ENCODE measurements at places on chromosomes 2 and 18.

DNA sequence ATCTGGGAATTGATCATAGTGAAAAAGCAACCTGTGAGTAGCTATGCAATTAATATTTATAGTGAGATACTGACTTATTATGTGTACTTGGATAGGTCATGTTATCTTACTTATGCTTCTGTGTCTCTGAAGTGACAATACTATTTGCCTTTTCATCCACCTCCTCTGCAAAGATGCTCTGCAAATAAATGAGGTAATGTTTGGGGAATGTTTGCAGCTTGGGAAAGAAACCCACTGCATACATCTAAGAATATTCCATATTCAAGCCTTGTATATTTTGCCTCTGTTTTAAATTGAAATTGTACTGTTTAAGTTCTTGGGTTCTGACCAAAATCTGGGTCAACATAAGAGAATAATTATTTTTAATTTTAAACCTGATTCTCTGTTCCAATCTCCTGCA, 217.4 kb upstream of the DTNA start:
- no peak for DNase-seq

DNA sequence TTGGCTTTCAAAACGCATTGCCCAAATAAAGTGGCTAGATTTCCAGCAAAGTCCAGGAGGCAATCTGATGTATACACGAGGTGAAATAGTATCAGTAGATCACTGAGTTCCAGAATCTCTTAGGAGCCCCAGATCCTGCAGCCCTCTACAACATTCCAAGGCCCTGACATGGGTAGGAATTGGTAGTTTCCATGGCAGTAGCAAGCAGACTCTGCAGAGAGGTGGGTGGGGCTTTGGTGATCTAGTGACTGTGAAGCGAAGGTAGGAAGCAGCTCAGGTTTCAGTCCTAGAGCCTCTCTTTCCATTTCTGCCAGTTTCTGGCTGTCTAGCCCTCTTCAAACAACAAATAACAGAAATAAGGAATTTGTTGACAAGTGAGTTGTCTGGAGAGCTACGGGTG, 13.8 kb upstream of the SGPP2 start:
- DNase-seq, result no peak

DNA sequence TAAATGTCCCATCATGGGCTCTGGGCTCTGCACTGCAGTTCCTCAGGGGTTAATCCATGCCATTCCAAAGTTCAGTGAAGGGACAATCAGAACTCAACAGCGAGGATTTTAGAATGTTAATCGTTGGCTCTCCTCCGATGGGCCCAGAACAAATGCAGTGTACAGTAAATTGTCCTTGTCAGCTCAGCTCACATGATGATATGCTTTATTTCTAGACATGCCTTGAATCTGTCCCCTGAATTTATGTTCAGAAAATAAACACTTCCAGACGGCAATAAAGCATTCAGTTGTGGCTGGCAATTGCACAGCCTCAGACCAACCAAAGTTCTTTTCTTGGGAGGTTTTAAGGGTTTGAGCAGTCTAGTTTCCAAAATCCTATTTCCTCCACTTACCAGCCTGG, 981.2 kb downstream of the BCL11A start:
- no peak for DNase-seq

GRCh38 chr2:2698182-2699120, 367.4 kb upstream of the MYT1L start:
- peak; percentile 59 for DNase-seq

DNA sequence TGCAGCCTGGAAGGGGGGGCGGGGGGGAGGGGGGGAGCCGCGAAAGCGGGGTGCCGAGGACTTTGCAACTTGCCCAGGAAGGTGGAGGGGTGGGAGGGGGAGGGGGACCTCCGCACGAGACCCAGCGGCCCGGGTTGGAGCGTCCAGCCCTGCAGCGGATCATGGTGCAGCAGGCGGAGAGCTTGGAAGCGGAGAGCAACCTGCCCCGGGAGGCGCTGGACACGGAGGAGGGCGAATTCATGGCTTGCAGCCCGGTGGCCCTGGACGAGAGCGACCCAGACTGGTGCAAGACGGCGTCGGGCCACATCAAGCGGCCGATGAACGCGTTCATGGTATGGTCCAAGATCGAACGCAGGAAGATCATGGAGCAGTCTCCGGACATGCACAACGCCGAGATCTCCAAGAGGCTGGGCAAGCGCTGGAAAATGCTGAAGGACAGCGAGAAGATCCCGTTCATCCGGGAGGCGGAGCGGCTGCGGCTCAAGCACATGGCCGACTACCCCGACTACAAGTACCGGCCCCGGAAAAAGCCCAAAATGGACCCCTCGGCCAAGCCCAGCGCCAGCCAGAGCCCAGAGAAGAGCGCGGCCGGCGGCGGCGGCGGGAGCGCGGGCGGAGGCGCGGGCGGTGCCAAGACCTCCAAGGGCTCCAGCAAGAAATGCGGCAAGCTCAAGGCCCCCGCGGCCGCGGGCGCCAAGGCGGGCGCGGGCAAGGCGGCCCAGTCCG, 540 bp downstream of the SOX11 start:
- DNase-seq, result peak; percentile 77

DNA sequence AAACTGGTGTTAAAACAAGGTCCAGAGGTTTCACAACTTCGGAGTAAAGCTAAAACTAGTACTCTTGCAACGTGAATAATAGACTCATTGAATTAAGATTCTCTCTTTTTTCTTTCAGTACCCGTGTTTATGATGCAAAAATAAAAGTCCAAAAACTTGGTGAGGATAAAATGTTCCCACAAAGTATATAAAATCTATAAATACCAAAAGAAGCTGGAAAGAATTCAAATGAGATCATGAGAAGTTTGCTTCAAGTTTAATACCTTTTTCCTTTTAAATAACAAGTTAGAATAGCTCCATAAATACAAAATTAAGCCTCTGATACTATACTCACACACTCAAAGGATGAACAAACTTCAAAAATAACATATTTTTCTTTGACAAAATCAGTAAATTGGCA, 34.0 kb downstream of the METTL4 start:
- no peak for DNase-seq

DNA sequence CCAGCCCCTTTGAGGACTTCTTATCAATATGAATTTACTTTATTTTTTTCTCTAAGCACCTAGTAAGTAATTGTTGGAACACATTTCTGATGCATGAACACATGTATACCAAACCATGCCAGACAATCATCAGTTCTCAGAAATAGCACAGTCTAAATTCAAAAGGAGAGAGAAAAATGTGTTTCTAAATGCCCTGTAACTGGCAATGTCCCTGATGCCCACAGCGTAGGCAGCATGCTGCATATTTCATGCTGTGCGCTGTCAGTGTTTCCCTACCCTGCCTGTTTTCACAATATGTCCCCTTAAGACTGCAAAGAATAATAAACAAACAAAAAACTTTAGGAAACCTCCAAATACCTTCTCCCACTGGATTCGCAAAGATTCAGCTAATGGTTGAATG, 881.0 kb upstream of the CHAC2 start:
- no peak for DNase-seq

DNA sequence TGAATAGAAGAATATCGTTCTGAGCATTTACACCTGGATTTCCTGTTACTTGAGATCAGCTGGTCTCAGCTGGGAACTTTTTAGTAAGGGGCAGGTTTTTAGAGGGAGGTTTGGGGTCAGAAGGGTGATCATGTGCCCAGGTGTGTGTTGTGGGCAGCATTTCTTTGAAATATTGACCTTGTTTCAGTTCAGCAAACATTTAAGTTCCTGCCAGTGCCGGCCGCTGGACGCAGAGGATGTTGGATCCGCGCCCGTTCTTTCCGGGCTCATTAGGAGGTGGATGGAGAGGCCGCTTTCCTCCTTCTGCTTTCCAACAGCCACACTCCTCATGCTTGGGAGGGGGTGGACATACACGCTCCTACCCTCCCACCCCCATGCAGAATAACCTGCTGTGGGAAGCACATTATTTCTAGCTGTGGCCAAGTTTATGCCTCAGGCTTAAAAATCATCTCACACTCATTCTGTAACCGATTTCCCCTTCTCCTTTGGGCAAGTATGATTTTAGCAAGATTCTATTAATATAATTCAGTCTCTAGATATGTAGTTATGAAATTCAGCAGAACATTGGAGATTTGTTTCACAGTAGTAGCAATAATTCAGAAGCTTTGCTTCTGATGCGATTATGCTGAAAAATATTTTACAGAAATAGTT, 131.4 kb downstream of the ZNF236 start:
- no peak for DNase-seq

Measured in NCI-H82 (cell line).